ENCODE measurements at places on chromosomes 3 and 15.

- no peak for DNase-seq
Observed at GRCh38 chr15:58135511-58136174, 2.5 kb upstream of the AQP9 start.

DNA sequence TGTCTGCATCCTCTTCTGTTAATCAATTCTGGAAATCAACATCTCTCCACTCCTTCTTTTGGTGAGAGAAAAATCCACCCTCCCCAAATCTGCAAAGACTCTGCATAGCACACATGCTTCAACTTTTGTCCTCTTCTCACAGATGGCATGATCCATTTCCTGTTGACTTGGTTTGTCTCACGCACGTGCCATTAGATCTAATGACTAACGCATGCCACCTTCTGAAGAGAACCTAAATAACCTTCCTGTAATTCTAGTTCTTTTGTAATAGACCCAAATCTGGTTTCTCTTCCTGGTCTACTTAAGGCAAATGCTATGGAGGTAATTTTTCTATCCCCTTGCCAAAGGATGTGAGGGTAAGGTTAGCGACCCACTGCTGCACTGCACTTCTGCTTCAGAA lies 51.0 kb upstream of the ATOSA start:
- DNase-seq = peak; percentile 84

GRCh38 chr3:69328103-69328962 lies 57.6 kb downstream of the FRMD4B start:
- DNase-seq = no peak

DNA sequence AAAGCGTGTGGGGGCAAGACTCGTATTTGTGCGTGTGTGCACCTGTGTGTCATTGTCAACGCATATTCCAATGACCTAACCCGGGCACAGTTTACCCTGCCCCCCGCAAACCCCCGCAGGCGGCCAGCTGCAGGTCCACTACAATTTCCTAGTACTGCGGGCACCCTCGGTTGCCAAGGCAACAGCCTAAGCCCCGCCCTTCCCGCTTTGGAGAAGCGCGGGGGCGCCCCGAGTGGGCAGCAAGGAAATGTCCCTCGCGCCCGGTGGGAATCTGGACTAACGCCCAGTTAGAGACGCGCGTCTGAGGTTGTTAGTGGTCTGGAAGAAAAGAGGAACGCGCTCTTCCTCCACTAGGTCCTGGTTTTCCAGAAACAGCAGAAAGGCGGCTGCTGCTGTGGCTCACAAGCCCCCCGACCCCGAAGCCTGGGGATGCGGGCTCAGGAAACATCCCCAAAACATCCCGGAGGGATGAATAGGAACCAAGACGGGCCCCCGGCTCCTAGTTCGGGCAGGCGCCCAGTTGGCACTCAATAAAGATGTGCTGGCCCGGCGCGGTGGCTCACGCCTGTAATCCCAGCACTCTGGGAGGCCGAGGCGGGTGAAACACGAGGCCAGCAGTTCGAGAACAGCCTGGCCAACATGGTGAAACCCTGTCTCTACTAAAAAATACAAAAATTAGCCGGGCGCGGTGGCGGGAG lies 1.1 kb downstream of the ABHD14A start:
- peak; percentile 67 for DNase-seq

- DNase-seq = no peak
Observed at GRCh38 chr15:101103598-101103997, 148.2 kb downstream of the CHSY1 start.

DNA sequence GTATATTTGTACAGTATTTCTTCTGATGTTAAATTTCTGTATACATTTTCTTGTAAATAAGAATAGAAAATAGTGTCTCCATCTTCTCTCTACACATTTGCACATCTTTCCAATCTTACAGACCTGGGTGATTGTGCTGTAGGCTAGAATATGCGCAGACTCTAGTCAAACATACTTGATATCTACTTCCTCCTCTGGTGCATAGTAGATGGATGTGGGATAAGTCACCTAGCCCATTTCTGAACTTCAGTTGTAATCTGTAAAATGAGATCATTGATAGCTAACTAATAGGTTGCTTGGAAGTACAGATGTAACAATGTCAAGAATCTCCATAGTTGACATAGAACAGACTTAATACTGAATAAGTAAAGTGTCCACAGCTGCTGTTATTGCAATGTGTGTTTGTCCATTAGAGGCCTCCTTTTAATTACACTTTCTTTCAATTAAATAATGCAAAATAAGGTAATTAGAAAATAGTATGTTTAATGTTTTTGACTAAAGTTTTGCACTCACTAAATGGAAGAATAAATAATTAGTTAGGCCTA lies 46.7 kb downstream of the ALCAM start:
- DNase-seq = no peak

GRCh38 chr15:35925275-35926006 lies 379.5 kb upstream of the DPH6 start:
- peak; percentile 32 for DNase-seq

- no peak for DNase-seq
Observed at GRCh38 chr15:74593122-74593521, 22.5 kb upstream of the CLK3 start.

DNA sequence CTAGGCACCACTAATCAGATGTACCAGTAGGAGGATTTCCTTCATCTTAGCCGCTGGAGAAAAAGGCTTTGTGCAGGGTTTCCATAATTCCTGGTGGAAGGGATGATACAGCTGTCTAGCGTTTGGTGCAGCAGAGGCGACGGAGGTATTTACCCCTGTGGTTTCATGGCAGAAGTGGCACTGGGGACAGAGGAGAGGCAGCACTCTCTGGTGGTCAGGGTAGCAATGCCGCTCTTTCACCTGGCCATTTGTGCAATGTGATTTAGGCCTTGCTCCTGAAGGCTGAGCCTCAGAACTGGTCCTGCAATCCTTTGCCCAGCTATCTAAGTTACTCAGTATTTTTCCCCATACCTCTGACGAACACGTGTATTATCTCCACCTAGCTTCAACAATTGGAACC lies 47.1 kb upstream of the BNIP2 start:
- DNase-seq = no peak

GRCh38 chr3:9217784-9218513 lies 31.5 kb downstream of the SRGAP3 start:
- DNase-seq = no peak

DNA sequence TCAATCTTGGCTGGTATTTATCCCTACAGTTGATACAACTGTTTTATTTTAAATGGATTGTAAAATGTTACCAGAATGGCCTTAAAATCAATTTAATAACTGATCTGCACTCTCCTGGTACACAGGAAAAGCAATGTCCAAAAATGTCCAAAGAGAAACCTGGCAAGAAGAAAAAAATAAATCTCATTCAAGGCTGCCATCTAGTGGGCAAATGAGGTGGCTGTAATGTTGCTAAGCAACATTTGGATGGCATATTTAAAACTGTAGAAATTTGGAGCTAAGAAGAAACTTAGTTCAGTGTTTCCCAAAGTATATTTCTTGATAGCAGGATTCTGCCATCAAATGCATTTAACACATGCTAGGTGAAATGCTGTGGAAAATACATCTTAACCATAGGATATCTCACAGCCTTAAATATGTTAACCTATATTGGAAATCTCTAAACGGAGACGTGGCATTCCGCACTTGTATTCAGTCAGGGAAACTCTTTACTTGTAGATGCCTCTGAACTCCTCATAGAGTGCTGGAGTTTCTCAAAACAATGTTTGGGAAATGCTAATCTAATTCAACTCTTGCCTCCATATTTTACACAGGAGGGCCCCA lies 216.8 kb downstream of the ERC2 start:
- DNase-seq = peak; percentile 56

DNA sequence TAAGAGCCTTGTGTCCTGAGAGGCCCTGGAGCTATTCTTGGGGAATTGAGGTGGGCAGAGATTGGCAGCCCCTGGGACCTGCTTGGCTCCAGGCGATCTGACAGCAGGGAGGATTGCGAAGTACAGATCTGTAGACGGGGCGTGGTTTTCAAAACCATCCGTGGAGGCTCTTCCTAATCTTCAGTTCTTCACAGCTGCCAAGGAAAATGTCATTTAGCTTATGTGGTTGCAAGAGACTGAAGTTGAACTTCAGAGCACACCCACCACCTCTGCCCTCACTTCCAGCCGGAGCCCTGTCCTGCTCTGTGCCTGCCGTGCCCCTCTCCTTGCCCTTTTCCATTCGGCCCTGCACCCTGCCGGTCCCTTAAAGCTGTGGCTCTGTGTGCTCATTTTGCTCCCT lies 12.9 kb downstream of the NISCH start:
- DNase-seq = no peak

GRCh38 chr3:172844428-172844827 lies 93.9 kb downstream of the ECT2 start:
- no peak for DNase-seq

GRCh38 chr3:43733459-43734384 lies 43.0 kb downstream of the ABHD5 start:
- DNase-seq = no peak

DNA sequence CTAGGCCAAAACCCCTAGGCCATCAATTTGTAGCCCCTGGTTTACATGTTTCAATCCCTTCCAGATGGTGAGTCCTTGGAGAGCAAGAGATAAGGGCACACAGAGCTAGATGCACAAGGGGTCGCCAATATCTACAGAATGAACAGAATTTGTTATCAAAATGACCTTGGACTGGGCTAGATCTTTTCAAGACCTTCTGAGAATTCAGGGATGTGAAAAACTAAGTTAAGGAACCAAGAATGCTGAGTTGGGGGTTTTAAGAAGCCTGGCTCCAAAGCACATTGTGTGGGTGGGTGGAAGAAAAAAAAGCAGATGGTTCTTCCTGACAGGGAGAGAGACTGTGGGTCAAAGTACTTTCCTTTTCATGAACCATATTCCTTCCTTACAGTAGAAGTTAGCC lies 10.2 kb downstream of the CDCP1 start:
- DNase-seq = no peak
